ENCODE measurements at places on chromosomes 12 and 14.

DNA sequence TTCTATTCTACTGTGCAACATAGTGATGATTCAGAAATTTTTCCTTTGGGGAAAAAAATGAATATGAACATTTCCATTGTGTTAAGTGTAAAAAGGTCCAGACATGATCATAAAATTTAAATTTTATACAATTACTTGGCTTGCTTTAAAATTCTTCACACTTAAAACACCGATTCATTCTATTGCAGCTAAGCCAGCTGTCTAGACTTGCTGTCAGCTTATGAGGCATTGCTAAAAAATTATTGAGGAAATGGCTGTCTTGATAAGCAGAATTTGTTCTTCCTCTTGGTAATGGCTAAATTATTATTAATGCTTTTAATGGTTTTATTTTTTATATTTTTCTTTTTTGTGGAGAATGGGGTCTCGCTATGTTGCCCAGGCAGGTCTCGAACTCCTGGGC lies 1.8 kb downstream of the LYSET start:
- DNase-seq: no peak
- peaks cover 37% of the 10 kb centered on the region for H3K4me1 ChIP-seq
- H3K36me3 ChIP-seq: peaks cover 48% of the 10 kb centered on the region
- H3K27ac ChIP-seq: no peak overlapping the region
- no peaks in the 10 kb centered on the region for H3K27me3 ChIP-seq

- DNase-seq: no peak
- no peaks in the 10 kb centered on the region for H3K4me1 ChIP-seq
- H3K36me3 ChIP-seq: no peaks in the 10 kb centered on the region
- H3K27ac ChIP-seq: no peak overlapping the region
- H3K27me3 ChIP-seq: no peaks in the 10 kb centered on the region
Measured at GRCh38 chr12:43293396-43293795, 258.6 kb downstream of the ADAMTS20 start.

GRCh38 chr12:1836854-1837421 lies 16.6 kb downstream of the LRTM2 start:
- H3K4me1 ChIP-seq: no peaks in the 10 kb centered on the region
- no peak overlapping the region for H3K4me3 ChIP-seq
- no peaks in the 10 kb centered on the region for H3K27me3 ChIP-seq
- DNase-seq: no peak
- no peak overlapping the region for H3K27ac ChIP-seq

- H3K27me3 ChIP-seq: no peaks in the 10 kb centered on the region
- H3K4me1 ChIP-seq: peaks cover 24% of the 10 kb centered on the region
- no peak for DNase-seq
Measured at GRCh38 chr12:132146098-132146497, 1.8 kb downstream of the NOC4L start.

DNA sequence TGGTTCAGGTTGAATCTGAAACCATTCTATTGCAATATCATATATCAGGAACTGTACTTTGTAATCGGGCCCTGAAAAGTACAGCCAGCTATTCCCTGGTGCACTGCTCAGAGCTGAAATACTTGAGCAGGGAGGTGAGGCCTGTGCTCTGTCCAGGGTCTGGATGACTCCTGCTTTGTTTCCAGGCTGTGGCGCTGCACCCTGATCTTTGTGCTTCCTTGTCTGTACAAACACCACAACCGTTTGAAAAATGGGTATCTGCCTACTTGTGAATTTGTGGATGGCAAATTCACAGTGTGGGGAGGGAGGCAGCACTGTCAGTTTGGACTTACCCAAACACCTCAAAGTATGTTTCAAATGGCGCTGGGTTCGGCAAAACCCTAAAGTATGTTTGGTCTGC lies 155.4 kb upstream of the FAR2 start:
- no peak overlapping the region for H3K4me3 ChIP-seq
- DNase-seq: no peak
- no peaks in the 10 kb centered on the region for H3K27me3 ChIP-seq
- H3K36me3 ChIP-seq: no peaks in the 10 kb centered on the region
- H3K4me1 ChIP-seq: no peaks in the 10 kb centered on the region

DNA sequence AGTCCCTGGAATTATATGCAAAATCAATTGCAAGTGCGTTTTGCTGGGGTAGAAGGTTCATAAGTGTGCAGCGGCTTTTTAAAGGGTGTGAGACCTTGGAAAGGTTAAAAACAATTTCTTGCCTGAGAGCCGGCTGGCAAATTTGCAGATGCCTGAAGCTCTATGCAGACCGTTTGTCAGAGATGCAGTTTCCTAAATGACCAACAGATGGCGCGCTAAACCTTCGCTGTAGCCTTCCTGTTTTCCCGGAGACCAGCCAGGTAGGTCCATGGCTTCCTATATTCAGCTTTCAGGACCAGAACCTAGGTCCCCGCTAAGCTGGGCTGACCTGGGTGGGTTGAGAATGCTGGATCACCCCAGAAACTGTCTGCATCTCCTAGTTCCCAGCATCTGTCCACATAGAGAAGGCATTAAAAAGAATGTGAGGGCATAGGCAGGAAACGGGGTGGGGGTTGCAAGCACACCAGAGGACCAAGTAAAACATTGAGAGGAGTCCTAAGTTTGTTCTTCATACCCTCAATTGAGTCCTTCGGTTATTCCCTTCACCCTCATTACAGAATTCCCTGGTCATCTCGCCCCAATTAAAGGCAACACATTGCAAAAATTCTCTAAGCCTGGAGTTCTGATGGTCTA lies 5.7 kb upstream of the NOS1 start:
- no peak overlapping the region for H3K27ac ChIP-seq
- H3K4me1 ChIP-seq: no peaks in the 10 kb centered on the region
- H3K4me3 ChIP-seq: no peak overlapping the region

DNA sequence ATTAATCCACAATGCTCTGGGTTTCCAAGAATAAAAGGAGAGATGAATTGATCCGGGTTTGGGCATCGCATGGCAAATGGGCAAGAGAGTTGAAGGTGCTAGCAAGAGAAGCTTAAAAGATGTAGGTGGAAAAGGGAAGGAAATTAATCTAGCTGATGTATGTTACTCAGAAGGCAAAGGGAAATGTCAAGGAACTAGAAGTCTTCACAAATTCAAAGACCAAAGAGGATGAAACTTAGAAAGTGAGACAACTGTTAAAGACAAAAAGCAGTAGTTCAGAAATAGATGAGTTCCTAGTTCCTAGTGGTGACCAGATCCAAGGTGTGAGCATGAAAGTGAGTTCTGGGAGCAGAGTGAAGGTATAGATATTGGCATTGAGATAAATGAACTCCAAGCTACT lies 228.3 kb downstream of the SEC23A start:
- H3K36me3 ChIP-seq: no peaks in the 10 kb centered on the region
- no peaks in the 10 kb centered on the region for H3K27me3 ChIP-seq
- no peak overlapping the region for H3K4me3 ChIP-seq
- no peak overlapping the region for H3K27ac ChIP-seq
- H3K4me1 ChIP-seq: no peaks in the 10 kb centered on the region

All from upper lobe of left lung (tissue), 6 donors.